ENCODE measurements at places on chromosomes 5 and 9.

- peak; percentile 66 for DNase-seq
Measured at GRCh38 chr5:148957591-148958202, 105.2 kb downstream of the SH3TC2 start.

- no peak for DNase-seq
Measured at GRCh38 chr5:175728885-175729828, 71.3 kb downstream of the HRH2 start.

DNA sequence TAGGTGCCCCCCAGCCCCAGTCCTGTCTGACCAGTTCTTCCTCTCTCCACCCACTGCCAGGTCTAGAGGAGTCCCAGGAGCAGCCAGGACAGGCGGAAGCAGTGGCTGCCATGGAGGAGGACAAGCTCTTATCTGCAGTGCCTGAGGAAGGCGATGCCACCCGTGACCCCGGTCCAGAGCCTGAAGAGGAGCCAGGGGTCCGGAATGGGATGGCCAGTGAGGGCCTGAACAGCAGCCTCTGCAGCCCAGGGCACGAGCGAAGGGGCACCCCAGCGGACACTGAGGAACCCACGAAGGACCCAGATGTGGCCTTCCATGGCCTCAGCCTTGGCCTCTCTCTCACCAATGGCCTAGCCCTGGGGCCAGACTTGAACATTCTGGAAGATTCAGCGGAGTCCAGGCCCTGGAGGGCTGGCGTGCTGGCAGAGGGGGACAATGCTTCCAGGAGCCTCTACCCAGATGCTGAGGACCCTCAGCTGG is 13.8 kb downstream of the PSD2 start:
- DNase-seq, result no peak

- no peak for DNase-seq
Measured at GRCh38 chr5:163938595-163938994, 433.2 kb downstream of the MAT2B start.

DNA sequence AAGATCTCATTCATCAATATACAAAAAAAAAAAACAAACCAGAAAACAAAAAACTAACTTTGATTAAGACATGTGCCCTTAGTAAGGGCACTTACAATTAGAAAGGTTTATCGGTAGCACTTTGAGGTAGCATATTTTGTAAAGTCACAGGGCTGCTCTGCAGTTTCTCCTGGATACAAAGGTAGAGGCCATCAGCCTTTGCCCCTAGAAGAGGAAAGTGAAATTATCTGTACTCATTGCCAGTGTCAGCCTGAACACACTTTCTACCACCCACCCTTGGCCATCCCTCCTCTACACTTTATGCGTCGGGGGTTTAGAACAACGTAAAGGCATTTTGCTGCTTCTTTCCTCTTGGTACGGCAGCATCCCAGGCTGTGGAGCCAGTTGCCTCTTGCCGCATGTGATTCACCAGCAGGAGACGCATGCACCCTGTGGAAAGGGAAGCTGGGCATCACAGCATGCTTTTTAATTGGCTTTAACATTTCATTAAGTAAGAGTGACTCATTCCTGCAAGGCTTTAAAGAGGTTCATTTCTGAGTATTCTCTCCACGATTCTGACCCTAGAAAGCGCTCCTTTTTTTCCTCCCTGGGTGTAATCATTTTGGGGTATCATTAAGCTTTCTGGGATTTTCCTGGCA is 84.6 kb downstream of the CEMIP2 start:
- no peak for DNase-seq

DNA sequence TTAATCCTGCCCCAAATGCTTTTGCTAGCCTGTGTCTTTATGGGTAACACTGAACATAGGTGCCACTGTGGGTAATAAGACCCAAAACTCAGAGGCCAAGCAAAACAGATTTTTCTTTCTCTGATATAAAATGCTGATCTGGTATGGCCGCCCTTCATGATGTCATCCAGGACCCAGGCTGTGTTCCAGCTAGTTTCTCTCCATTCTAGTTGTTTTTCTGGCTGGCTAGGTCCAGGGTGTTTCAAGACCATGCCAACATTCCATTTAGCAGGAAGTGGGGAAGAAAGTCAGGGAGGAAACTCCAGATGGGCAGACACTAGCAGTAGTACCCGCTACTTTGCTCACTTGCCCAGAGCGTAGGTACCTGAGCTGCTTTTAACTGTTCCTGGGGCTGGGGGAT is 183.9 kb upstream of the OTULINL start:
- DNase-seq, result peak; percentile 79

DNA sequence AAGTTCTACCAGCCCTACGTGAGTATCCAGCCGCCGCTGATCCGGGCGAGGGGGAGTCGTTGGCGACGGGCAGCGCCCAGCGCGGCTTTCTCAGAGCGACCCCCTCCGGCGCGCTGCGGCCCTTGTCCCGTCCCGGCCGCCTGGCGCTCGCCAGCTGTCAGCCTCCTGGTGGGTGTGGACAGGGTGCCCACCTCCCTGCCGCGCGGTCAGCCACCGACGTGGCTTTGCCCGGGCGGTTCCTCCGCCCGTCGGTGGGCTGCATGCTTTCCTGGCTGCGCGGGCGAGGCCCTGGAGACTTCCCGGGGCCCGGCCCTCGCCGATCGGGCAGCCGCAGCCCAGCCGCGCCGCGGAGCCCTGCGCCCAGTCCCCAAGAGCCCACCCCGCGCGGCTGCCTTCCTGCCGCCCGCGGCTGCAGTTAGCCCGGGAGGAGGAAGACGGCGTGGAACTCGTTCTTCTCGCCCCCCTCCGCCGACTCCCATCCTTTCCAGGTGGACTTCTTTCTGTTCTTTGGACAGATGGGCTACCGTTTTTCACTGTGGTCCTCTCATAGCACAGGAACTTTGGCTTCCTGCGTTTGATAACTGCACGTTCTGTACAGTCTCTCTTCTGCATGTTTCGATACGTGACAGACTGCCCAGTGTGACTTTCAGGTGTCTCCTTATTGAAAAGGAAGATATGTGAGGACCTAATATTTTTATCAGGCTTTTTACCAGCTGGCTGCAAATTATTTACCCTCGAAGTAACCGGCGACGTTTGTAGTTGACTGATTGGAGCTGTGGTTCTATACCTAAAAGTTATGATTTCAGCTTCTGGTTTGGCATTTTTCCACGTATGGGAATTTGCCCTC is 577 bp downstream of the AP3S1 start:
- no peak for DNase-seq

- peak; percentile 47 for DNase-seq
Measured at GRCh38 chr5:17910318-17910717, 276.1 kb downstream of the TAF11L14 start.

GRCh38 chr9:37011530-37011929 is 22.5 kb downstream of the PAX5 start:
- DNase-seq, result no peak

- no peak for DNase-seq
Measured at GRCh38 chr5:6181871-6182270, 196.5 kb downstream of the MED10 start.

DNA sequence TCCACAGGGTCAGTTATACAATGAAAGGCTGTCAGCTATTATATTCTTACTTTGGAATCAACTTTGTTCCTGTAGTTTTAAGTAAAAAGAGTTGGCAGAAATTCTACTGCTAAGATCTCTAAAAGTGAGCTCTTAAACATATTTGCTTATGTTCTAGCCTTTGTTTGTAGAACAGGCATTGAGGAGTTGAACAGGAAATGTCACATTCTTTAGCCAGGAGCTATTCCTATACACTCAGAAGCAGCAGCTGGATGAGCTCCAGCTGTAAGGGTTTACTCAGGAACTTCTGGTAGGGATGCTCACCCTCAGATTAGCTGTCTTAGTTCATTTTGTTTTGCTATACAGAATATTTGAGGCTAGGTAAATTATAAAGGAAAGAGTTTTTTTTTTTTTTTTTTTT is 22.4 kb upstream of the SPINK14 start:
- peak; percentile 90 for DNase-seq

DNA sequence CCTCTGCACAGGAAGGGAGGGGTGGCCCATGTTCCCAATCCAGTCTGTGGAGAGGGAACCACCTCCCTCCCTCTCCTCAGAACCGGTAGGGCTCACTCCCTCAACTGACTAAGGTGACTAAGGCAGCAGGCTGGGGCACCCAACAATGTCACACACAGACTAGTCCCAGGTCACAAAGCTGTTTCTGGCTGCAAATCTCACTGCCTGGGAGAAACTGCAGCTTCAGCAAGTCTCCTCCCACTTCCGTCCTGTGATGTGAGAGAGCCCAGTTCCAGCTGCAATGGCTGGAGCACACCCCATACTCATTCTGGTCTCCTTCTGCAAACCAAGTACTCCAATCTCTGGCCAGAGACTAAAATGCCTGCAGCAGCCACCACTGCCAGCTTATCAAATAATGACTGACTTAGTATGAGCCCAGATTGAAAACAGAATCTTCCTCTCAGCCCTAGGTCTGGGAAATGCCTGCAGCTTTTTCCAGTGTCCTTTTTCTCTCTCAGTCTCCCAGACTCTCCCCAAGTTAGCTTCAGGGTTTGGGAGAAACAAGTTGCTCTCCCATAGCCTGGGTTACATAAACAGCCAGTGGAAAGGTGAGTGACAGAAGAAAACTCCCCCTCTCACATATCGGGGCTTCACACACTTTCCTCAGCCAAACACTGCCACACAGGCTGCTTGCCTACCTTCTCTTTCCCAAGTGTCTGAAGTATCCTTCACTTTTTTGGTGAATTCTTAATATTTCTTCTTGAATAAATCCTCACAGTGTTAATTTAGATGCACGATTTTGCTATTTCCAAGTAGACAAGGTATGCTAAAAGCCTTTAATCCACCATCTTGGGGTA is 247.4 kb upstream of the RASA1 start:
- DNase-seq, result no peak

- no peak for DNase-seq
Measured at GRCh38 chr9:106784076-106784475, 78.9 kb upstream of the ZNF462 start.

DNA sequence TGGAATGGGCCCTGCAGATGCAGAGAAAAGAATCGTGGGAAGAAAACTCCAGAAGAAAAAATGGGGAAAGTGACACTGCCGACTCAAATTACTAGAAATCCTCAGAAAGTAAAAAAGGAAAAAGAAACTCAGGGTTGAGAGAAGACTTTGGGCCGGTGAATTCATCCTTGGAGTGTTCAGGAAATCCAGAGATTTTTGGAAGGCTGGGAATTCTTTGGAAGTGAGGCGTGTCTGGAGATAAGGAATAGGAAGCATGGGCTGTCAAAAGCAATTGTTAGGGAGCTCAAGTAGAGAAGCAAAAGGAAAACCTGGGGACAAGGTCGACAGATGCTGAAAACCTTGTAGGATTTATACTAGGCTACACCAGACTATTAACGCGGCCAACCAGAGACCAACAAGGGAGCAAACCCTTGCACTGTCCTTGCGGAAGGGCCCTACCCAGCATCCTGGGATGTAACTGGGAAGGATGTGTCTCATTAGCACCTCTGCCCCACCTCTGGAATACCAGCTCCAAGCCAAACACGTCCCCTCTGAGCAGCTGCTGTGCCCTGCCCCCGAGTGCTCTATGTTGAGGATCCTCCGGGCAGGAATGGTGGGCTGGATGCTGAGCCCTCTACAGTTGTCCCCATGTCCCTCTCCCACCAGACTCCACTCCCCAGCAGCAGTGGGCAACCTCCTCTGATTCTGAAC is 11.6 kb downstream of the DAB2IP start:
- DNase-seq, result peak; percentile 49

DNA sequence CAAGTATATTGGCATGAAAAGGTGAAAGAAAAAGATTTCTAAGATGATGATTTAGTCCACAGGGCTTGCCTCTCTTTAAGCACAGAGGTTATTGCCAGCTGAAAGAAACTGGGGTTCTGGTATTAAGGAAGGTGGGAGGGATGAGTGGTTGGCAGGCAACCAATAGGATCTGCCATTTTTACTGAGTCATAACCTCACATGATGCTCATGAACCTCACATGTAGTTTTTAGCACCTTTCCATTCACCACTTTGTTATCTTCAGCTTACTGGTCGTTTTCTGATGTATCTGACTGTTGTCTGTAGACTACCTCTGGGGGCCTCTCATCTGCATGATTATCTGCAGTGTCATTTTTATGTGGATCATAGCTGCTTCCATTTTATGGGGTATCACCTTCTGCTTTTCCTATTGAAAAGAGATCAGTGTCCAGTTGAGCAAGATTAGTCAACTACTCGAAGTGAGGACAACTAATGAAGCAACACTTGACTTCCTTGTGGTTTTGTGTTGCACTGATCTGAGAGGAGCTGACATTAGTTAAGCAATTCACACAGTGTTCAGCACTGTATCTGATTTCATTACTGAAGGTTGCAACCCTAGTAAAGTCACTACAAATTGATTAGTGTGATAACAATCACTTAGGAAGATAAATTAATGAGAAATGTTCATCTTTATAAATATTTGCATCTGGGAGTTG is 186.3 kb downstream of the SGCD start:
- DNase-seq, result no peak

DNA sequence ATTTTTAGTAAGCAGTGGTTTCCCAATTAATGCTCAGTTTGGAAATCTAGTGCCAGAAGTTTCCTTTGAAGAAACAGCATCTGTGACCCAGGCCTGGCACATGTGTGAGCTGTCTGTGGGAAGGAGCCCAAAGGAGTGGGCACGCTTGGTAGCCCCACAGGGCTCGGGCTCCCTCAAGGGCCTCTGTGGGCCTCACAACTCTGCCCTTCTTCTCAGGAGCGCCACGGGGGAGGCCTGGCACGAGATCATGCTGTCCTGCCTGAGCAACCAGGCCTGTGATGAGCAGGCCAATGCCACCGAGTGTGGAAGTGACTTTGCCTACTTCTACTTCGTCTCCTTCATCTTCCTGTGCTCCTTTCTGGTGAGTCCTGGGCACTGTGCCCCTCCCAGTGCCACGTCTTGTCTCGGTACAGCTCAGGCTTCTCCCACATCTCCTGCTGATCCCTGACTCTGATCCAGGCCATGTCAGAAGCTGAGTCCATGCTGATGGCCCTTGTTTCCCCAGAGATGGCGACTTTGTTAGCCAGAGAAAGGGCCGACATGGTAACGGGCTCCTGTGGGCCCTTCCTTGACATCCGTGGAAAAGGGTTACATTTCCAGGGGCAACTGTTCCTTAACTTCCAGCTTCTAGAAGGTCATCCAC is 200.4 kb downstream of the CACNA1B start:
- no peak for DNase-seq

GRCh38 chr5:171644536-171644935 is 141.1 kb upstream of the SMIM23 start:
- no peak for DNase-seq

- DNase-seq, result no peak
Measured at GRCh38 chr9:107102011-107102410, 181.1 kb upstream of the RAD23B start.

- DNase-seq, result no peak
Measured at GRCh38 chr9:93049491-93049890, 9.0 kb upstream of the SUSD3 start.

DNA sequence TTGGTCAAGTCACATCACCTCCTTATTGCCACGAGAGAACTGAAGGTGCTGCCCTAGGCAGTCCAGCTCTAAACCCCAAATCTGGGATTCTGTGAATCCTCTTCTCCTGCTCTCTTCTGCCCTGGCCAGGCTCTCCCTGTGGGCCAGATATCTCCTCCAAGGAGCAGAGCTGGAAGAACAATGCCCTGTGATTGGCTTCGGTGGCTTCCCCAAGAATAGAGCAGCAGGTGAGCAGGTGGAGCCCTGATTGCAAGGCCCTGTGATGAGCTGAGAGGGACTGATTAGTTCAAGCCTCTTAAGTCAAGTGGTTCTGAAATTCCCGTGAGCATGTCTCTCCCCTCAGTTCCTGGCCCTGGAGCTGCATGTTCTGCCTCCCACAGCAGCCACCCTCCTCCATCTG is 175.3 kb upstream of the BRINP1 start:
- DNase-seq, result no peak
